ENCODE measurements at places on chromosomes 3 and 15.

DNA sequence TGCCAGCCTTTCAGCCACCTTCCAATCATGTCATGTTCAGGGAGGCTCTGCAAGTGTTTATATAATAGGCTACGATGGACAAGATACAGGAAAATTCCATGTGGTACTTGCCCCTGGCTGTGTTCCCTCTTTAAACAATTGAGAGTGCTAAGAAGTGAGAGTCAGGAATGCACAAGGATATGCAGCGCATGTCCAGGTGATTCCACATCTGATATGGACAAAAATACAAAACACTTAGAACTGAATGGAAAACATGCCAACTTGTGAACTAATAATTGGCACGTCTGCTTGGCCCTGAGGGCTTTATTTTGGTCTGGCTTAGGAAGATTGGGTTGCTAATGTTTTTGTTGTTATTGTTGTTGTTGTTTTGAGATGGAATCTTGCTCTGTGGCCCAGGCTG, 100.9 kb downstream of the CEMIP start:
- DNase-seq = no peak

GRCh38 chr3:12181301-12181700, 22.6 kb upstream of the TIMP4 start:
- DNase-seq = no peak

GRCh38 chr15:81092559-81092902, 41.5 kb upstream of the CFAP161 start:
- no peak for DNase-seq

GRCh38 chr3:38650248-38650951, 913 bp upstream of the SCN5A start:
- peak; percentile 16 for DNase-seq

- DNase-seq = peak; percentile 70
These were observed 52.4 kb downstream of the TRPM1 start for GRCh38 chr15:31049111-31049510.

GRCh38 chr3:108830381-108830780, 7.8 kb downstream of the TRAT1 start:
- DNase-seq = no peak

GRCh38 chr3:52554026-52554755, 17.8 kb downstream of the UQCC5 start:
- DNase-seq = no peak

Measured in KBM-7 (cell line).